IMR-90 (cell line): ENCODE measurements at places on chromosomes 12 and 14. TPM values are rescaled to one million over a fixed set of nuclear protein-coding genes. Genes with fewer than 3 reads are reported as not detected.
A peak's percentile ranks its signal among the peaks of the same experiment; 100 is the strongest.

- DNase-seq: peak; percentile 86
Measured at GRCh38 chr14:20609215-20610001, 18.2 kb upstream of the RNASE12 start.

GRCh38 chr12:120529641-120530417, 871 bp upstream of the COQ5 start:
- DNase-seq: peak; percentile 33

DNA sequence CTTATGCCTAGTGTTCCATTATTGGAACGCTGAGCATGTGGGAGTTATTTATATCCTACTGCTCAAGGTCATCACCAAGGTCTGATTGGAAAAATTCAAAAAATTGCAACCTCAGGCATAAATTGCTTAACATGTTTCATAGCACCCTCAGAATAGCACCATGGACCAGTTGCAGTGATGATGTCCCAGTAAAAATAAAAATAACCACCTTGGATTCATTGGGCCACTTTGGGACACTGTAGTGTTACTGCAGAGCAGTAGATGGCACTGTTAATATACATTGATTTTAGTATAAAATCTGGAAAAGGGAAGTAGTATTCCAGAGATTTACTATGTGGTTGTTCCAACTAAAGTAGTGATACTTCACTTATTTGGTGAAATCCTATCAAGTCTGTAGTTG, 31.0 kb upstream of the PTCSC3 start:
- DNase-seq: peak; percentile 10

- DNase-seq: no peak
Measured at GRCh38 chr12:50689437-50689836, 74.5 kb upstream of the ATF1 start.

GRCh38 chr12:19588951-19589350, 149.7 kb downstream of the AEBP2 start:
- no peak for DNase-seq

RAD9B gene
- 0.18 and 0.56 TPM in 2 replicates for total RNA-seq

VRTN gene
- total RNA-seq: not detected in 2 replicates
